ENCODE measurements at places on chromosomes 2 and 18. TPM values are rescaled to one million over a fixed set of nuclear protein-coding genes. Genes with fewer than 3 reads are reported as not detected.

The ALKAL2 gene
- total RNA-seq, result 0.17 TPM

The NOSTRIN gene
- not detected for total RNA-seq

GRCh38 chr2:66478731-66479316 lies 43.9 kb downstream of the MEIS1 start:
- no peak for DNase-seq

GRCh38 chr2:217899231-217900009 lies 103.4 kb downstream of the TNS1 start:
- peak; percentile 84 for DNase-seq

The ATP6V1C2 gene
- under 0.01 TPM for total RNA-seq

GRCh38 chr2:55887901-55888624 lies 35.5 kb downstream of the EFEMP1 start:
- peak; percentile 94 for DNase-seq

The ST8SIA3 gene
- not detected for total RNA-seq

- peak; percentile 67 for DNase-seq
Observed at GRCh38 chr2:33531549-33532059, 55.2 kb downstream of the RASGRP3 start.

The IL36G gene
- not detected for total RNA-seq

All from fibroblast of lung (primary cell).